HCEC 1CT (cell line): ENCODE measurements at places on chromosomes 5 and 9.

DNA sequence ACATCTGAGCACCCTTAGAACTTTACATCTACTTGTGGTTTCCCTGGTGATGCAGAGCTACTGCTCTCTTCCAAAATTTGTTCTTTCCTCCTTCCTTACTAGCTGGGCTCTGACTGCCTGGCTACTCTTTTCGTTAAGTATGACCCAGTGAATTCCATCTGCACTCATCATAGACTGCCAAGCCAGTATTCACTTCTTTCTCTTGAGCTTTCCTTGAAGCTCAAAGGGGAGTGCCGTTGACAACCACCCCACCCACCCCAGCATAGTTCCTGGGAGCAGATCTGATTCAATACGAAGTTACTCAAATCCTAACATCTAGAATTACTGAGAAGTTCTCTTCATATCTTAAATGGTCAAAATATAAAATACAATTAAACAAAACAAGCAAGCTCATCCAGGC lies 190.5 kb downstream of the ADAMTS12 start:
- peak; percentile 36 for DNase-seq

DNA sequence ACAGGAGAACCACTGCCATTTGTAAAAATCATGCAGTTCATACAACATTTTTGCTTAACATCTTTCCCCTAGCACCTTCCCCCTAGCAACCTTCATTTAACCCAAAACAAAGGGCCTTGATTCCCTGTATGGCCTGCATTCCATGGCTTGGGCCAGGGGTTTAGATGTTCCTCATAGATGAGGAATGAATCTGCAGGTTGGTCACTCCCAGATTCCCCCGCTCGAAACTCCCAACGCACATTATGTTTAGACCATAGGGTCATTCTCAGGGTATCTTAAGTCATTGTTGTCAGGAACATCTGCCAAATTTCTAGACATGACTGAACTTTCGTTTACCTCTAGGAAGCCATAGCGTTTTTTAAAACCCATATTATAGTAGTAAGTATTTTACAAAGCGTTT lies 282.2 kb upstream of the VLDLR start:
- DNase-seq, result no peak

- no peak for DNase-seq
Observed at GRCh38 chr5:54821445-54822323, 163.7 kb downstream of the ESM1 start.

GRCh38 chr5:180141068-180141660 lies 67.8 kb downstream of the RASGEF1C start:
- DNase-seq, result no peak

DNA sequence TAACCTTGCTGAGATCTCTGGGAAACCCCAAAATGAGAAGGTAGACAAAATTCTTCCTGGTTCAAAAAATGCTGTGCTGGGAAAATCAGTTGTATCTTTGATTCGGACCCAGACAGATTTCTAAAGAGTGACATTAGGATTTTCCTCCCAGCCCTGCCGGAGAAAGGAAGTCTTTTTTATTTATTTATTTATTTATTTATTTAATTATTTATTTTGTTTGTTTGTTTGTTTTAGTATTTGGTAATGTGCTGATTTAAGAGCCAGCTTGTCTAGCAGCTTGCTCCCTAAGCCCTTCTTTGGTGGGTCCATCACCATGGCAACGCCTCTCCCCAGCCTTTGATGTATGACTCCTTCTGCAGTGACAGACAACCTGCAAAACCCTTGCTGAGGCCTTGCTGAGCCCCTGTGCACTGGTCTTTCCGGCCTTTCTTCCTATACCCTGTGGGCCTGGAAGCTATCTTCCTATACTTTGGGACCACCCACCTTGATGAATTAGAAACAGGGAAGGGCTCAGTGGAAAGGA lies 60.6 kb upstream of the AFAP1L1 start:
- DNase-seq, result no peak

- DNase-seq, result peak; percentile 46
Observed at GRCh38 chr5:54311176-54311677, 854 bp upstream of the ARL15 start.

DNA sequence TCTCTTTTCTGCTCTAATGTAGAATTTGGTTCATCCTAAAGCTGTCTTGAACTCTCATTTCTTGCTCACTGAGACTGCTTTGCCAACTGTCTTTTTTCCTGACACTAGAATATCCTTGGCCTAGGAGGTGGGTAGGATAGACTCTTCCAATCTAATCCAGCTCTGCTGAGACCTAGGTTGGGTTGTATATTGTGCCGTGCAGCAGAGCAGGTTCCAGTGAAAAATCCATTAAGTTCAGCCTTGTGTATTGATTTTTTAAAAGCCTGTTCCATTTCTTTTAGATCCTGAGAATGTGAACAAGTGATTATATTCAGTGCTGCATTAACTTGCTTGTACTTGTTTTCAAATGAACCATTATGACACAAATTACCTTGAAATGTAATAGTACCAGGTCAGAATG lies 539.6 kb downstream of the LRRC70 start:
- no peak for DNase-seq

GRCh38 chr9:19629488-19629887 lies 159.3 kb downstream of the SLC24A2 start:
- DNase-seq, result no peak

DNA sequence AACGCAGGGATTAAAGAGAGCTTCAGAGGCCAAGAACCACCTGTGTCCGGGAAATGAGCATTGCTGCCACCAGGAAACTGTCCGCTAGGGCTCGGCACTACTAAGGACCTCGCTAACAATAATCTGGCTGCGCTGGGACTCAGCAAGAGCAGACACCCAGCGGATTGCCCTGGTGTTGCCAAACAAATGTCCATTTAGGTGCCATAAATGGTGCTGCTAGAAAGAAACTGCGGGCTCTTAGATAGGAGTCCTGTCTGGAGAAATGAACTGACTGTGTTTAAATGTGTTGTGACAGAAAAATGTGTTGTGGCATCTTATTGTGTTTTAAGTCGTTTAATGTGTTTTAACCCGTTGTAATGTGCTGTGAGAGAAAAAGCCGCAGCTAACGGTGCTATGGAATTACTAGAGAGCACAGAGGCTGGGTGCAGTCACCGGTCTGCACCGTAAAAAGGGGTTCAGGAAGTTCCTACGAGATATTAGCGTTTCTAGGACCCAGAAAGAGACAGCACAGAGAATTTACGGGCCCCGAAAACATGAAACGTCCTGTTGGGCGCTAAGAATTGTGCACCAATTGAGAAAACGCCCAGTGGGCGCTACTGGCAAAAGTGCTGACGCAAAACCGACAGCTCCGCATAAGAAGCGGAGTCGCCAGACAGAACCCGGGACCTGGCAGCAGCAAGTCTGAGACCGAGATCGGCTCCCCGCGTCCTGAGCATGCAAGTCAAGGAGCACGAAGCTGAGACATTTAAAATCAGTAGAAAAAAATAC lies 90.6 kb downstream of the ANXA2R start:
- no peak for DNase-seq

GRCh38 chr5:96611946-96612345 lies 50.2 kb upstream of the CAST start:
- DNase-seq, result no peak

DNA sequence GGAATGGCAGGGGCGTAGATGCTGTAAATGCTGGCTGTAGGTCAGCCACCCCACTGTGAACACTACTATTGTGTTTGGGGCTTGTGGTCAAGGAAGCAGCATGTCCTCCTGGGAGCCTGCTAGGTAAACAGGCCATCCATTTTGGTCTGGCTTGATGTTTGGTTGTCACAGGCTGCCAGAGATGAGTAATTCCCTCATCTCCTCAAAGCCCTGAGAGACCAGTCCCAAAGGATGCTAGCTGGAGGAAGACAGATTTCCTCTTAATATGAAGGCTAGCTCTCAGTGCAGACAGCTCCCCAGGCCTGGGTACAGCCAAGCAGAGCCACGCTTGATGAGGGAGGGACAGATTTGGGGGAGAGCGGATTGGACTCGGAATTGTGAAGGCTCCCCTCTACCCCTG lies 72.5 kb upstream of the MAP1B start:
- DNase-seq, result no peak

DNA sequence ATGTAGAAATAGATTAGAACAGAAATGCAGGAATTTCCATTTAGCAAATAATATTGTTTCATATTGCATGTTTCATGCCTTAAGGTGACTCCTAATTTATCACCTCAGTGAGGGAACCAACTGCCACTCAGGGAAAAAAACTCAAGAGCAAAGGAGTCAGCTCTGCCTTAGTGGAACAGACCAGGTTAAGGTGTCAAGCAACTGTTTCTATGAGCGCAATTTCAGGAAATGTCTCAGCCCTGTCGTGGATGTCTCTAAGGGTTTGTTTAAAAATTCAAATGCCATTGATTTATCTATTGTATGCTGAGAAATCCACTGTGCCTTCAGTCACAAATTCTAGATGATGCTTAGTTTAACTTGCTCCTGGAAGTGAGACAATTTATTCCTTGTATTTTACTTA lies 34.7 kb upstream of the PDZD2 start:
- DNase-seq, result no peak

- no peak for DNase-seq
Observed at GRCh38 chr9:114228016-114228808, 72.9 kb downstream of the COL27A1 start.
